Substantia nigra (tissue), 51 donors: ENCODE measurements at places on chromosomes 3 and 15.

DNA sequence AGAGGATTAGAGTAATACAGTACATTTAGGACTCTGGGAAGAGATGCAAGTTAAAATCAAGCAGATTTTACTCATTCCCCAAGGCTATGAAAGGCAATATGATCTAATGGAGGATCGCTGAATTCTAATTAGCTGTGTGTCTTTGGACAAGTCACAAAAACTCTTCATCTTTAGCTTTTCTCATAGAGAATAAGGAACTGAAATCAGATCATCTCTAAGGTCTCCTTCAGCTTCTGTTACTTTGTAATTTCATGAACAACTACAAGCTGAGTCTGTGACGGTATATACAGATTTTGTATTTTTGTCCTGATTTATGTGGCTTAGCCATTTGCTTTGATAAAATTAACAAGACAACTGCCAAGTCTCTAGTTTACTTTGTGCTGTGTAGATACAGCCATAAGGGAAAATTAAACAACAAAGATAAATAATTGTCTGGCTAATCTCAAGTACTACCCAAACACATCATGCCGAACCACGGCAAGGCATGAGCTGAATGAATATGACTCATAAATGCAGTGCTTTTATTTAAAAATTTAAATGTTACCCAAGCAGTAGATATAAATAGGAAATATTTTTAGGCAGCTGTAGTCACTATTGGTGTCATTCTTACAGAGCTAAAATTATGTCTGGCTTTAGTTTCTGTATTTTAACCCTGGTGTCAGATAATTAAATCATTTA lies 81.5 kb downstream of the GAP43 start:
- DNase-seq, result no peak

DNA sequence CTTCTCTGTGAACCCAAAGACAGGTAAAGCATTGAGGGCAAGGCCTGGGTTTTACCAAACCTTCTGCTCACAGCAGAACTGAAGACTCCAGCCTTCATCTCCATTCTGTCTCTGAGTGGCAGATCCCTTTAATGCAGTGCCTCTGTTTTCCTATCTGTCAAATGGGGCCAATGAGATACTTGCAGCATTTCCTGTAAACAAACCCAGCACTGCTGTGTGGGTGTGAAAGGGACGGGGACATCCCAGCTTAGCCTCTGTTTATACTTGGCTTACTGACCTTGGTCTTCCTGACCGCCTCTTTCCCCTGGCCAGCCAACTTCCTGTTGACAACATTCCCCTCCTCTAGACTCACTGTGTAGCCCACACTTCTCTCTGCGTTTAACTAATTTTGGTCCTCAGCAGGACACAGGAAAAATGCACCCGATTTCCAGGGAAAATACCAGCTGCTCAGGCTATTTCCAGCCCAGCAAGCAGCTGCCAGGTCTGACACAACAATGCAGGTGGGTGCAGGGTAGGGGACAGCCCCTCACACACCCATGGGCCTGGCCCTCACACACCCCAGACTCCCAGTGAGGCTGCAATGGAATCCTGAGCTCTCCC lies 105.9 kb upstream of the HERC1 start:
- DNase-seq, result no peak

- no peak for DNase-seq
Measured at GRCh38 chr15:62909257-62909656, 133.3 kb upstream of the TPM1 start.

DNA sequence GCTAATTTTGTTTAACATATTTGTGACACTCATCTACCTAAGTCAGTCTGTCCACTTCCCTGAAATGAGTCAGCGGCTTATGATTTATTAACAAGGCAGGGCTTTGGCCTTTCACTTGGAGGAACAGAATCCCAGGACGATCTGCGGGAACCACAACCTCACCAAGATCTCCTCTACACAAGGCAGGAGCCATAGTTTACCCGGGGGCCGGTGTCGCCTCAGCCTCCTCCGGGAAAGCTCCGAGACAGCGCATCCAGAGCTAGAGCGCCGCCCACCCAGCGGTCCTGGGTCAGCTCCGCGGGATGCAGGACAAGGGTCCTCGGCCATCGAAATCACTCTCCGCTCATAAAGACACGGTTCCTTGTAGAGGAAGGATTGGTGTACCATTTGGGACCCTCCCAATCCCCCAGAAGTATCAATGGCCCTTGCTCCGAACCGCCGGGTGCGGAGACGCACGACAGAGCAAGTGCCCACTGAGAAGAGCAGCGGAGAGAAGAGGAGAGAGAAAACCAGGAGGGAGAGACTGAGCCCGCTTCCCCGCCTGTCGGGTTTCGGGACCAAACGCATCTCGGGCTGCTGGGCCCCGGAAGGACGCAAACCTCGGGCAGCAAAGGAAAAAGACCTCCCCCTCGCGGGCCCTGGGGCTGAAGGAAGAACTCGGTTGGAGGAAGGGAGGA lies 13.1 kb upstream of the ALCAM start:
- DNase-seq, result no peak

GRCh38 chr15:39357480-39358268 lies 223.2 kb upstream of the THBS1 start:
- no peak for DNase-seq

GRCh38 chr3:108406661-108407206 lies 103.7 kb downstream of the MYH15 start:
- DNase-seq, result no peak

DNA sequence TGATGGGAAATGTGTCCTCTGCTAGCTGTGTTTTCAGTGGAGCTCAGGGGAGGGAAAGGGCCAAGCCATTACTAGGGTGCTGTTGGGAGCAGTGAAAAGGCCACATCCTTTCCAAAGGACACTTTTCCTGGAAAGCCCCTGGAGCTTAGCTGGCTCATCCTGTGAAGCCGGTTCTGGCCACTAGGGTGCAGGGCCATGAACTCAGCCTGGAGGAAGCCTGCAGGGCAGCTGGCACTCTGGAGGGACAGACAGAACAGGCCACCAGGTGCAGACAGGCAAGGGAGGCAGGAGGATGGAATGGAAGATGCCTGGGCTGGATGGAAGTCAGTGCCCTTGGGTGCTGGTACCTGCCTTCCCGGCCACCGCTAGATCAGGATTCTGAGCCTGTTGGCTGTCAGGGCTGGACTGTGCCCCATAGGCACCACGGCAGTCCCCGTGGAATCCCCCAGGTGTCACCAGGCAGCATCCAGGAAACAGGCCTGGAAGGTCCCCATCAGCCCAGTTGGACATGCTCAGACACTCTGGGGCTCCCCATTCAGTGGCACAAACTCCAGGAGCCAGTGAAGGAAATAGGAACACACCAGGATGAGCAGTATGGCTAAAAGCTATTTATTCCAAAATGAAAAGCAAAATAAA lies 76.2 kb upstream of the C2CD4B start:
- no peak for DNase-seq

GRCh38 chr15:39304931-39305728 lies 275.7 kb upstream of the THBS1 start:
- DNase-seq, result no peak

GRCh38 chr3:62188681-62189375 lies 184.5 kb downstream of the FEZF2 start:
- DNase-seq, result no peak

DNA sequence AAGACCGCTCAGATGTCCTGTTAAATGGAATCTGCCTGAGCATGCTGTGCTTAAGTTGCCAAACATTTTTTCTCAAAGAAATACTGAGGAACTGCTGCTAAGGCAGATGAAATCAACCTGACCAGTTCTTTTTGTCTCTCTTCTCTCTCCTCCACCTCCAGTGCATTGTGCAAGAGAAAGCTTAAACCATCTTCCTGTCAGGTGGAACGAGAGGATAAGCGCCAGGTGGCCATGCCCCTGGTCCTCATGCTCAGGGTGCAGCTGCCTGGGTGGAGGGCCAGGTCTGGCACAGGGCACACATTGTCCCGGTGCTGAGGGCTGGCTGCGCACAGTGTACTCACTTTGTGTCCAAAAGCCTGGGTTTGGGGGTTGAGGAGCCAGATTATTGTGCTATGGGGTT lies 176.2 kb upstream of the TP63 start:
- no peak for DNase-seq

GRCh38 chr15:34588046-34588674 lies 4.7 kb upstream of the GOLGA8B start:
- DNase-seq, result peak; percentile 15

GRCh38 chr3:32189693-32190092 lies 48.8 kb upstream of the CMTM8 start:
- DNase-seq, result no peak

GRCh38 chr3:117633207-117633606 lies 923.6 kb downstream of the TUSC7 start:
- DNase-seq, result no peak

DNA sequence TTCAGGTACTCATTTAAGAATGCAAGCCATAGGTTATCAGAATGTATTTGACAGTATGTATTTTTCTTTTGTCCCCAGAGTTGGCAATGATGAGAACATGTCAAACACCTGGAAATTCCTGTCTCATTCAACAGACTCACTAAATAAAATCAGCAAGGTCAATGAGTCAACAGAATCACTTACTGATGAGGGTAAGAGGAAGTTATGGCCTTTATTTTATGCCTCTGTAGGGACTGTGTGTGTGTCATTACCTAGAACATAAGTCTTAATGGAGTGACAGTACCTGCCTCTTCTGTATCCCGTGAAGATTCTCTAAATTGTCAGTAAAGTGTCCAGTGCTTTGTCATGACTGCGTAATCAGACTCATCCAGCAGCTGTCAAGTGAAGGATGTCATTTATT lies 77.5 kb downstream of the KLHL25 start:
- DNase-seq, result no peak

GRCh38 chr3:122988508-122988907 lies 39.1 kb downstream of the SEMA5B start:
- no peak for DNase-seq

- no peak for DNase-seq
Measured at GRCh38 chr3:21955406-21955805, 204.4 kb upstream of the ZNF385D start.
